NCI-H2081 (cell line): ENCODE measurements at places on chromosomes 1 and 21.

DNA sequence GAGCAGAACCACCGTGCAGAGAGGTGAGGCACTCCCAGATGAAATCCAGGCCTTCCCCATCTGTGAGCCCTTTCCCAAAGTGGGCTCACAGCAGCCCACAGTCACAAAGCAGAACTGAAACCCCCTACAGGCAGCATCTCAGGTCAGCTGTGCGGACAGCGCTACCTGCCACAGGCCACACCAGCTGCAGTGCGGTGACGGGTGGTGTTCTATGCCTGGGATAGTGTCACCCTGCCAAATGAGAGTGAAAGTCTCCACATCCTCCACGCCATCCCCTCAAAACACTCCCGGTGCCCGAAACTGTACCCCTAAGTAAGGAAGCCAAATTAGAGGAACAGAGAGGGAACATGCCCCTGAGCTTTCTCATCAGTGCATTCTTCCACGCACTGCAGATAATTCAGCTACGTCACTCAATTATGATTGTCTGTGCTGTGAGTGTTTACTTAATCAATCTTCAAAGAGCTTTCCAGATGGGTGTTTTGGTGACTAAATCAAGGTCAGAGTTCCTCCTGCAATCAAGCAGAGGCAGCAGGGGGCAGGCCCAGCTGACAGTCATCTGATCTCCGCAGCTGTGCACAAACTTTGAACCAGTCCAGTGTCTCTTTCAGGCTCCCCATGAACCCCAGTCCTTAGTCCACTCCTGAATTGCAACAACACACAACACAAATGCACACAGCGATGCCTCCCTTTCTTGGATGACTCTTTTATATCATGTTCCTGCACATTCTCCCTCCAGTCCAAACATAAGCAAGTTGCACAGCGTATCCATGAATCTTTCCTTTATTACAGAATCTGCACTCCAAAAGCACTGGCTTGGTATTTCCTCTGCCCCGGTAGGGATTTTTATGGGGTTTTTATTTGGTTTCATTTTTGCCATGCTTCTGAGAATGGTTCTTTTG is 150.0 kb downstream of the TOMM20 start:
- no peak for DNase-seq

DNA sequence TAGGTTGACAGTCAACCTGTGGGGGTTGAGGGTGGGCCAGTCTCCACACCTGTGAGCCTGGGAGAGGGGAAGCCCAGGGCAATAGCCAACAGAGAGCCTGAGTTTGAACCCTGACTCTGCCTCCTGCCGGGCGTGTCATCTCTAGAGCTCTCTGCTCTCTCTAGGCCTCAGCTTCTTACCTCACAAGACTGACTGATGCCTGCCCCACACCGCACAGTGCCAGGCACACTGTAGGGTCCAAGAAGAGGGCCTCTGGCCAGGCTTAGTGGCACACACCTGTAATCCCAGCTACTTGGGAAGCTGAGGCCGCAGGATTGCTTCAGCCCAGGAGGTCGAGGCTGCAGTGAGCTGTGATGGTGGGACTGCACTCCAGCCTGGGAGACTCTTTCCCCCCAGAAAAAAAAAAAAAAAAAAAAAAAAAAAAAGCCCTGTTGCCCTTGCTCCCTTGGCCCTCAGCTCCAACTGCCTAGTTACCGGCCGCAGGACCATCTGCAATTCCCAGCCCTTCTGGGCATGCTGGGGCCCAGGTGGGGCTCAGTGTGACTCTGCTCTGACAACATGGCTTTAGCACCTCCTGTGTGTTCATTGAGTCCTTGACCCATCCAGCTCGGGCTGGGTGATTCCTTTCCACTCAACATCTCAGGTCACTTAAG is 25.1 kb downstream of the GRHL3 start:
- DNase-seq: no peak

GRCh38 chr1:17110555-17110926 is 8.7 kb downstream of the PADI2 start:
- DNase-seq: no peak

- no peak for DNase-seq
Observed at GRCh38 chr1:7554385-7555235, 216.5 kb upstream of the VAMP3 start.

GRCh38 chr1:41957568-41957967 is 38.8 kb upstream of the HIVEP3 start:
- no peak for DNase-seq

GRCh38 chr21:45827302-45827692 is 154.3 kb upstream of the COL6A1 start:
- DNase-seq: no peak

- DNase-seq: no peak
Observed at GRCh38 chr1:235925016-235925415, 58.3 kb upstream of the LYST start.
